Fibroblast of skin of right biceps (primary cell): ENCODE measurements at places on chromosomes 16 and 17.

GRCh38 chr17:73718912-73719311 lies 74.7 kb upstream of the SDK2 start:
- DNase-seq = no peak

DNA sequence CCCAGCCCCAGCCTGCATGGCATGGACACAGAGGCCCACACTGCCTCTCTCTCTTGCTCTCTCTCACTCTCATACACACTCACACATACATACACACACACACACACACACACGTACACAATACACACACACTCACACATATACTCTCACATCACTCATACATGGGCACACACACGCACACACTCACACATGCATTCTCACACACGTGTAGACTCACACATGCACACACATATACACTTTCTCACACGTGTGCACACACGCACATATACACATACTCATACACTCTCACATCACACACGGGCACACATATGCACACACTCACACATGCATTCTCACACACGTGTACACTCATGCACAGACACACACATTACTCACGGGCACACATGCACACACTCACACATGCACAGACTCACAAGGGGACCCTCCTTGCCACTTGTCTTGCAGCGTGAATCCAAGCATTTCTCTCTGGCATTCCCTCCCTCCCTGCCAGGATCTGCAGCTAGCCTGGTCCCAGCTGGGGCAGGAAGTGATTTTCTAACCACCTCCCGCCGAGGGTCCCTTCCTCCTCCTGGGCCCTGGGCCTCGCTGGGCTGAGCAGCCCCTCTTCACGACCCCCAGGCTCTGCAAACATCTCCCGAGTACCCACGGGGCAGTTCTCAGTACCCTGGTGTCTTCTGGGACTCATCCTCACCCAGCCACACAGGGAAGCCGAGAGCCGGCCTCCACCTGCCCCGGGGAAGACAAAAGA lies 37.5 kb downstream of the IL21R start:
- no peak for DNase-seq

DNA sequence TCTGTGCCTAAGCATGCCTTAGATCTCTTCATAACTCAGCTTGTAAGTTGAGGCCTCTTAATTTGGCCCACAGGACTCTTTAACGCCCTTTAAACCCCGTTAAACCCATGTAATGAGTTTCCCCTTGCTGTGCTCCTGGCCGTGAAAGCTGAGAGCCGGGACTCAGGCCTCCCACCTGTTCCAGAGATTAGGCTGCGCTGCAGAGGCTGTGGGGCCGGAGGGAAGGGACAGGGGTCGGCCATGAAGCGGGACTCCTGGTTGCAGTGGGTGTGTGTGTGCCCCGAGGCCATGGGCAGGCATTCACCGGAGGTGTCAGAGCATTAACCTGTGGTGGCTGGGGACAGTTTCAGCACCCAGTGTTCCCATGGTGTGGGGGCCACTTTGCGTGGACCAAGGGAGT lies 150.8 kb upstream of the IRX3 start:
- no peak for DNase-seq

GRCh38 chr16:4481963-4482362 lies 5.8 kb downstream of the HMOX2 start:
- no peak for DNase-seq

DNA sequence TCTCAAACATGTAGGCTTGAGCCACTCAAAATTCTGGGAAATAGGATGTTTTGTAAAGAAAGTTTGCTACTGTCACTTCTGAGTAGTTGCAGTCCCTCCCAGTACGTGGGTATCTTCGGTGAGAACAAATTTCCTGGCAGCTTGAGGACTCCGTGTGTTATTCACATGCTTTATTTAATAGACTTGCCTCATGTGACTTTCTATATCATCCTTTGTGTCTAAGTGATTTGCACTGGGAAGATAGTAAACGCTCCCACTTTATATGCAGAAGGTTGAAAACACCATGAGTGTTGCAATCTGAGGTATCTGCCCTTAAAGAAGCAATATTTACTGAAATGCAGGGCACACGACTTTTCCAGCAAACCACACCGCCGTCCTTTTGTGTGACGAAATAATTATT lies 643.7 kb downstream of the MAF start:
- no peak for DNase-seq

- no peak for DNase-seq
These were observed 739.4 kb downstream of the CDH8 start for GRCh38 chr16:61296814-61297213.

GRCh38 chr17:82684228-82684841 lies 14.2 kb downstream of the RAB40B start:
- DNase-seq = no peak

GRCh38 chr17:42547698-42548069 lies 5.0 kb upstream of the HSD17B1 start:
- no peak for DNase-seq

DNA sequence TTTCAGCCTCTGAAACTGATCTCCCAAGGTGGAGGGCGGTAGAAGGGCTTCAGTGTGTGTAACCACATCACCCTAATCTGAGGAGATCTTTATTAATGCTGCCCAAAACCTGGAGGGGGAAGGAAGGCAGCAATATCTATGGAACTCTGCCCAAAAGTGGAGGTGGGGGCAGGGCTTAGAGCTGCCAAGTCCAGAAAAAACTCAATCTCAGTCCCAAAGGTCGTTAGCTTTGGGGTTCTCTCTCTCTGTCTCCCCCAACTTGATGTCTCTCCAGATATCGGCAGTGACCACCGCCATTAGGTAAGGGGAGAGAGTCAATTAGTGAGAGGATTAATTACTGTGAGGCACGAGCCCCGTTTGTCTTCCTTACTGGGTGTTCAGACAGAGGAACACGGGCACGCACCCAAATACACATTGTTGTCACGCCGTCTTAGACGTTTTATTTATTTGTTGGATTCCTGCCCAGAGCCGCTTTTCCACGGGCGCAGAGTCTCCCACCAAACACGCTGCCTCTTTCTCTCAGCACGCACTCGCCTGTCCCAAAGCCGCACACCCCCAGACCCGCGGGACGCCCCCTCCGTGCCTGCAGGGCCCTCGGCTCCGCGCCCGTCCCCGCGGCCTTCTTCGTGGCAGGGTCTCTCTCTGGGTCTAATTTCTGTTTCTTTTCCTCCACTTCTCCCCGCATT lies 5.4 kb upstream of the LHX1 start:
- peak; percentile 22 for DNase-seq

- peak; percentile 28 for DNase-seq
These were observed 961 bp downstream of the FGF11 start for GRCh38 chr17:7440113-7440833.

DNA sequence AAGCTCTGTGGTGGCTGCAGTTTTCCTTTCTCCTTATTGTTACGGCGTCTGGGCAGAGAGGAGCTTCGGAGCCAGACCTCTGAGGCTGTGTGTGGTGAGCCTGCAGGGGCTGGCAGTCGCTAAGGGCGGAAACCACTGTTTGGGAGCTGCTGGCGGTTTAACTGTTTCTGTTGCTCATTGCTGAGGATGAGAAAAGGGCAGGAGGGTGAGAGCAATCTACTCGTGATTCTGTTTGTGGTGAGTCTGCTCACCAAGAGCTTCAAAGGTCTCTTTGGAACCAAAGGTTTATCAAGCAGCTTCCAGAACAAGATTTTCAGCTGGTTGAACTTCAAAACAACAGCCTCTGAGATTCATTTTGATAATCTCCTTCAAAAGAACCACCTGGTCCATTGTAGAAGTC lies 143.9 kb downstream of the ANKFN1 start:
- DNase-seq = peak; percentile 61

GRCh38 chr16:74574146-74574545 lies 32.8 kb downstream of the GLG1 start:
- no peak for DNase-seq

DNA sequence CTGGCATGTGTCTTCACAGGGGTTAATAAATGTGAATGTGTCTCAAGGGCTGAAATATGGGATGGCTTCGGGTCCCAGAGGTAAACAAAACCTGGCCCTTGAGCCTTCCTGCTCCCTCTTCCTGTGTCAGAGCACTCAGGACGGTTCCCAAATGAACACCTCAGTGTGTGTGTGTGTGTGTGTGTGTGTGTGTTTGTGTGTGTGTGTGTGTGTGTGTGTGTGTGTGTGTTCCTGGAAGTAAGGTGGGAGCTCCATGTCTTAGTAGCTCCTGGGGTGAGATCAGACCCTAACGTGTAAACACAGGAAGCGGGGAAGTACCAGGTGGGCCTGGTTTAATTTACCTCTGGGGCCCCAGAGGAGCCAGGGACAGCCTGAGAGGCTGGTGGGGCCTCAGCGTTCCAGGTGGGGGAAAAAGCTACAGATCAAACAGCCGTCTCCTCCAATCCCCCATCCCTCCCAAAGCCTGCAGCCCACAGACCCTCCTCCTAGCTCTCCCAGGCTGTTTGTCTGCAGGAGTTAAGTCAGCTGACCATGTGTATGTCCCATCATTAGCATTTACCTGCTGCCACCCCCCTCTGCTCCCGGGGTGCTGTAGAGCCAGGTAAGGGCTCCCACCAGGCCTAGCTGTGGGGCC lies 6.1 kb downstream of the KIF19 start:
- DNase-seq = no peak

GRCh38 chr17:73932216-73932749 lies 271.2 kb upstream of the RPL38 start:
- DNase-seq = no peak

DNA sequence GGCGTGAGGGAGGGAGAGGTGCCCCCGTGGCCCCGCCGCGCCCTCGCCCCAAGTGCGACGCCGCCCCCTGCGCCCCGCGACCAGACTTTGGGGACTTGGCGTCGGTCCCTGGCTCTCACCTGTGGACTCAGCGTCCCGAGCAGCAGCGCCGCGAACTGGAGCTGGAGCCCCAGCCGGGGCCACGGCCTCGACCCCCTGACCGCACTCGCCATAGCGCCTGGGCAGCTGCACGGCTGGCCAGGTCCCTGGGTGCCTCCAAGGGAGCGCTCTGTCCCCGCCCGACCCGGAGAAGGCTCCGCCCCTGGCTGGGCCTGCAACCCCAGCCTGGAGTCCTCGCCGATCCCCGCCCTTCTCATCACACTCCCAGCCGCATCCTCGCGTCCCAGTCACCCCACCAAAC lies at the start of gene ERN2:
Gene ERN2, minus strand, starts transcription at position 247 of the 400 bp plus-strand sequence. Its CDS starts 35 bp downstream, at position 212.
- no peak for DNase-seq

DNA sequence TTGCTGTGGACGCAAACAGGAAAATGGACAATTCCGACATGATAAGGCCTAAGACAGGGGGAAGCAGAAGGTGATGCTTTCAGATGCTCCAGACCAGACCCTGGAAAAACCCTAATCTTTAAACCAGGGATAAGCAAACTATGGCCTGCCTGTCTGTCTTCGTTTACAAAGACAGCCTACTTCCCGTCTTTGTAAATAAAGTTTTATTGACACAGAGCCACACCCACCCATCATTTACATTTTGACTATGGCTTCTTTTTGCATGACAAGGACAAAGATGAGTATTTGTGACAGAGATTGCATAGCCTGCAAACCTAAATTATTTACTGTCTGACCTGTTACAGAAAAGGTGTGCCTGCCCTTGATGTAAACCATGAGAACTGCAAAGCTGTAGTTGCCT lies 177.9 kb downstream of the WSCD1 start:
- DNase-seq = no peak

GRCh38 chr17:7650509-7651096 lies at the start of gene ATP1B2:
TSS of gene ATP1B2 (plus strand) at chr17:7650926. CDS start at chr17:7651519, 593 bp downstream.
- peak; percentile 27 for DNase-seq

GRCh38 chr16:10076037-10076436 lies 106.2 kb downstream of the GRIN2A start:
- DNase-seq = no peak

DNA sequence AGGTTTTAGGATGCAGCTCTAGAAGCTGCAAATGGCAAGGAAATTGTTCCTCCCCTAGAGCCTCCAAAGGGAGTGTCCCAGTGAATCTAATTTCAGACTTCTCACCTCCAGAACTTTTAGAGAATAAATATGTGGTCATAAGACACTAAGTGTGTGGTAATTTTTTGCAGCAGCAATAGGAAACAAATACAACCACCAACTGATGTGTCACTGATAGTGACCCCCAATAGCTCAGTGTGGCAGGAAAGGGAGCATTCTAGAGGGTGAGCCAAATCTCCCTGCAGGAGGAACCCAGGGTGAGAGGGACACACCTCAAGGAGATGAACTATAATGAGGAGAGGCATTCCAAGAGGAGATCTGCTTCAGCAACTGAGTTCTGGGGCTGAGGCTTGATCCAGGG lies 4.1 kb downstream of the CCL4L2 start:
- no peak for DNase-seq

GRCh38 chr17:3838206-3838605 lies 7.8 kb downstream of the NCBP3 start:
- DNase-seq = no peak

- DNase-seq = no peak
These were observed 29.1 kb downstream of the BAHCC1 start for GRCh38 chr17:81424151-81425017.

DNA sequence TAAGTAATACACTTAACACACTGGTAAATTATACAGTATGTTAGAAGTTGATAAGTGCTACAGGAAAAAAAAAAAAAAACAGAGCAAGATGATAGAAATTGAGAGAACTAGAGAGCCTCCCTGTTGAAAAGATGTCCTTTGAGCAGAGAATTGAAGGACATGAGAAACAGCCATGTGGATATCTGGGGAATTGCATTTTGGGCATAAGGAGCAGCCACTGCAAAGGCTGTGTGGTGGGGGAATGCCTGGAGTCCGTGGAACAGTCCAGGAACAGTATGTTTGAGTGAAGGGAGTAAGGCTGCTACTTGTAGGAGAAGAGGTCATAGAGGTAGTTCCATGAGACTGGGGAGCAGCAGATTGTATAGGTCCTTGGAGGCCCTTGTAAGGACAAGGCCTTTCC lies 178.4 kb downstream of the FTO start:
- no peak for DNase-seq

GRCh38 chr16:53061701-53062159 lies 6.9 kb downstream of the CHD9 start:
- no peak for DNase-seq

GRCh38 chr16:24700549-24701392 lies 28.7 kb upstream of the TNRC6A start:
- DNase-seq = peak; percentile 100

GRCh38 chr16:15856182-15856581 lies 646 bp downstream of the MYH11 start:
- no peak for DNase-seq

GRCh38 chr16:48562475-48562874 lies 47.5 kb downstream of the N4BP1 start:
- DNase-seq = no peak

DNA sequence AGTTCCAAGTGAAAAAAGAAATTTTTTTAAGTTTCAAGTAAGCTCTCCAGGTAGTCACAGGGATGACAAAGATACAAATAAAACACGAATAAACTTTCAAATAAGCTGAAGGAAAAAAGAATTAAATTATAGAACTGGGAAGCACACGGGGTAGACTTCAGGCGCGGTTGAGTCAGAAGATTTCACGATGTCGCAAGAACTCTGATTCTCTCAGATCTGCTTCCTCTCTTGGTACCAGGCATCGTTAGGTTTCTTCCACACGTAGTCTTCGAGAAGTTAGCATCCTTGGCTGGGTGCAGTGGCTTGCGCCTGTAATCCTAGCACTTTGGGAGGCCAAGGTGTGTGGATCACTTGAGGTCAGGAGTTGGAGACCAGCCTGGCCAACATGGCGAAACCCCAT lies 784.1 kb upstream of the RBFOX1 start:
- no peak for DNase-seq
